ENCODE measurements at places on chromosomes 5 and 9. TPM values are rescaled to one million over a fixed set of nuclear protein-coding genes. Genes with fewer than 3 reads are reported as not detected.

GRCh38 chr5:79053321-79053720 is 16.2 kb downstream of the DMGDH start:
- no peak overlapping the region for H3K4me3 ChIP-seq
- H3K36me3 ChIP-seq: no peaks in the 10 kb centered on the region
- DNase-seq: no peak
- no peaks in the 10 kb centered on the region for H3K27me3 ChIP-seq

DNA sequence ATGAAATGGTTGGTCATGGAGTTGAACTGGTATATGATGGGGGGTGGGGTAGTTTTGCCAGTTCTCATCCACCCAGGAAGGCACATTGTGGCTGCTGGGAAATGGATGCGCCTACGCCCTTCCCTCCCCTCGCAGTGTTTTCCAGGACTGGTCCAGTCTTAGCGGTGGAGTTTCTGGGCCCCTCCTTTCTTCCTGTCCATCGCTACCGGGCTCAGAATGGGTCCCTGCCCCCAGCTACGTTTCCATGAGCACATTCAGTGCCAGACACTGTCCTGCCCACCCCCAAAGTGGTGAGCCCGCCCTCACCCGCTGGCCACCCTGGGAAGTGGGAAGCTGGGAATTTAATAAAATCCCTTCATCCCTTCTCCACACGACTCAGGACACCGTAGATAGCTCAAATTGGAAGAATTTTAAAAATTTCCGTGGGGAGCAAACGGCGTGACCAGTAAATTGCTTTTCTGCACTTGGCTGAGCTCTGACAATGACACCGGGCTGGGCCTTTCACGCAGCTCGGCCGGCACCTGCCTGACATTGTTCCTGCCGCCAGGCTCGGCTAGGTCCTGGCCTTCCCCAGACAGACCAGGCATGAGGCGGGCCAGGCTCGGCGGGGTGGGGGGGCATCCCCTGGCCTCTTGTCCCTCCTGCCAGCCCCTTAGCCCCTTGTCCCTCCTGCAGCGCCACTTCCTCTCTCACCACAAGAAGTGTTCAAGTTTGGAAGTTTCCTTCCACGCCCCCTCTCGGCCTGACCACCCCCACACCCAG is 3.6 kb downstream of the FGF18 start:
- H3K4me1 ChIP-seq: peaks cover 22% of the 10 kb centered on the region
- H3K27ac ChIP-seq: no peak overlapping the region
- H3K27me3 ChIP-seq: peaks cover 12% of the 10 kb centered on the region
- H3K4me3 ChIP-seq: no peak overlapping the region
- DNase-seq: no peak

GRCh38 chr5:169745441-169746146 is 108.5 kb downstream of the DOCK2 start:
- no peaks in the 10 kb centered on the region for H3K27me3 ChIP-seq
- DNase-seq: no peak
- no peak overlapping the region for H3K27ac ChIP-seq
- H3K36me3 ChIP-seq: peaks cover 16% of the 10 kb centered on the region
- no peaks in the 10 kb centered on the region for H3K4me1 ChIP-seq

GRCh38 chr5:27011274-27011673 is 27.1 kb downstream of the CDH9 start:
- no peaks in the 10 kb centered on the region for H3K36me3 ChIP-seq
- no peak overlapping the region for H3K27ac ChIP-seq
- DNase-seq: no peak
- H3K4me1 ChIP-seq: no peaks in the 10 kb centered on the region

DNA sequence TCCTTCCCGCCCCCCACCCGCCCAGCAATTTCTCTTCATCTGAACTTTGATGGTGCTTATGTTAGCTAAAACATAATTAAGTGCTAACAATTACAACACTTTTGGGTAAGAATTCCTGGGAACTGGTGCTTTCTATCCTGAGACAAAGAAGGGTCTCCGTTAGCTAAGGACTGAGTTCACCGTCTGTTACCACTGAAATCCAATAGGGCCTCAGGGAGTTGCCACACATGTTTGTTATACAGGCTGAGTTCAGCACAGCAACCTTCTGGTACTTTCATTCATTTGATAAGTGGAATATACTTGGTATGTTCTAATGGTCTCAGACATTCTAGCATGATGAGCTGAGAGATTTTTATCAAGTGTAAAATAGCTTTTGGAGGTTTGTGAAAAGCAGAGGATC is 437.9 kb downstream of the EFNA5 start:
- no peak overlapping the region for H3K27ac ChIP-seq
- no peaks in the 10 kb centered on the region for H3K36me3 ChIP-seq
- DNase-seq: no peak
- no peak overlapping the region for H3K4me3 ChIP-seq
- no peaks in the 10 kb centered on the region for H3K27me3 ChIP-seq

- no peaks in the 10 kb centered on the region for H3K36me3 ChIP-seq
- H3K27ac ChIP-seq: no peak overlapping the region
- H3K4me3 ChIP-seq: no peak overlapping the region
- peaks cover 7% of the 10 kb centered on the region for H3K27me3 ChIP-seq
- DNase-seq: no peak
These were observed 25.7 kb upstream of the IL9 start for GRCh38 chr5:135921388-135921787.

DNA sequence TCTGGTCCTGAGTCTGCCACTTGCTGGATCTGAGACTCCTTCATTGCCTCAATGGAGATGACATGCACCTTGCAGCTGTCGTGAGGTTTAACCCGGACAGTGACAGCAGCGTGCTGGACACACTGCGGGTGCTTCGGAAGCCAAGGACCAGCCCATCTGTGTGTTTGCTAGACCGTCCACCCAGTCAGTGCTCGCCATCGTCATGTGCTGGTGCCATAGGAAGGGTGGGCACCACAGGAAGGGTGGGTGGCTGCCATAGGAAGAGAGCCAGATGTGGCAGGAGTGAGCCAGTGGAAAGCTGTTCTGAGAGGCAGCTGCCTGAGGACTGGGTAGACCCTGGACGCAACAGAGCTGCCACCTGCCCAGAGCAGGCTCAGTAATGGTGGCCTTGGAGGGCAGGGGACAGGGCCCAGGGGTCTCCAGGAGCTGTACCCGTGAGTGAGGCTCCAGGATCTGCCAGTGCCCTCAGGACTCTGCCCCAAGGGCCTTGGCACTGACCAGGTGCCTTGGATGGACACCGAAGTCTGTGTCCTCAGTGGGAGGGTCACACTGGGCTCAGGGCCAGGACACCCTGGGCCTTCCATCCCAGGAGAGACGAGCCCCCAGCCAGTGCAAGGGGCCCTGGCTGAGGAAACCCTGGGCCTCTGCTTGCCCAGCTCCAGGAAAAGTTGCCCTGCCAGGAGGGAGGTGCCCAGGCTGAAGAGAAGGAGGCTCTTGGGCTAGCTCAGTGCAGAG is 21.8 kb downstream of the FLT4 start:
- no peaks in the 10 kb centered on the region for H3K27me3 ChIP-seq
- no peak for DNase-seq
- no peak overlapping the region for H3K4me3 ChIP-seq
- H3K27ac ChIP-seq: no peak overlapping the region
- no peaks in the 10 kb centered on the region for H3K36me3 ChIP-seq
- H3K4me1 ChIP-seq: no peaks in the 10 kb centered on the region

- no peak for DNase-seq
- no peak overlapping the region for H3K27ac ChIP-seq
- no peaks in the 10 kb centered on the region for H3K36me3 ChIP-seq
- H3K4me1 ChIP-seq: peaks cover 21% of the 10 kb centered on the region
- H3K4me3 ChIP-seq: peak overlapping the region; percentile 67
These were observed 9.3 kb upstream of the NEUROG1 start for GRCh38 chr5:135545099-135545498.

DNA sequence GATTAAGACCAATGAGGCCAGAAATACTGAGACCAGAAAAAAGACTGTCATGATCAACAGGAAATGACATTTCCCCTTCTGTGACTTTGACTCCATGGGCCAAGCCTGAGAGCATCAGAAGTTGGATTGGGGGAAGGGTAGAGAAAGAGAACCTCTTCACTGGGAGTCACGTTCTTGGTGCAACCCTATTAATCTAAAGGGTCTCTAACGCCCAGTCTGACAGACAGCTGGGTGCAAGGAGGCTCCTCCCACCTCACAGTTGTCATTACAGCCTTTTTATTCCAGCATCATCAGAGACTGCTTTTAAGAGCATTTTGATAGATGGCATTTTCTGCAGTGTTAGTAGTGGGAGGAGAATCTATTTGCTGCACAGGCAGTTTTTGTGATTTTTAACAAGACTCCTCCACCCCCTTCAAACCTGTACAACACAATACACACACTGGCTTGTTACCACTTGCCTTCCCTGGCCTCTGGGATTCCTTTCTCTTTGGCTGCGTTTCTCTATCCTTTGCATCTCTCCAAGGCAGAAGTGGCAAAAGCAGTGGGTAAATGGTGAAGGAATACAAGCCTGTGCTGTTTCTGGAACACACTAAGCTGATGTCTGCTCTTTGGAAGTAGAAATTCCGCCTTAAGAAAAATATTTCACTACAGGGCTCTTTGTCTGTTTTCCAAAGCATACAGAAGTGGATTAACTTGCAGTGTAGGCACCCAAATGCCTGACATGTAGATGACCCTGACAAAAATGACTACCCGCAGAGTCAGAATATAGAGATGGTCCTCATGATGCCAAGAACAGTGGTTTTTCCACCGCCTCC is 310.4 kb upstream of the ZNF608 start:
- no peak overlapping the region for H3K27ac ChIP-seq
- H3K27me3 ChIP-seq: no peaks in the 10 kb centered on the region
- no peaks in the 10 kb centered on the region for H3K36me3 ChIP-seq
- no peak overlapping the region for H3K4me3 ChIP-seq
- H3K4me1 ChIP-seq: peaks cover 7% of the 10 kb centered on the region

- H3K27me3 ChIP-seq: no peaks in the 10 kb centered on the region
- no peaks in the 10 kb centered on the region for H3K4me1 ChIP-seq
- no peak overlapping the region for H3K27ac ChIP-seq
- H3K36me3 ChIP-seq: no peaks in the 10 kb centered on the region
These were observed 444.3 kb downstream of the ENC1 start for GRCh38 chr5:74196233-74196632.

- H3K27ac ChIP-seq: no peak overlapping the region
- no peaks in the 10 kb centered on the region for H3K27me3 ChIP-seq
- no peak overlapping the region for H3K4me3 ChIP-seq
- no peaks in the 10 kb centered on the region for H3K4me1 ChIP-seq
These were observed 8.3 kb downstream of the CDK5RAP2 start for GRCh38 chr9:120571443-120572257.

DNA sequence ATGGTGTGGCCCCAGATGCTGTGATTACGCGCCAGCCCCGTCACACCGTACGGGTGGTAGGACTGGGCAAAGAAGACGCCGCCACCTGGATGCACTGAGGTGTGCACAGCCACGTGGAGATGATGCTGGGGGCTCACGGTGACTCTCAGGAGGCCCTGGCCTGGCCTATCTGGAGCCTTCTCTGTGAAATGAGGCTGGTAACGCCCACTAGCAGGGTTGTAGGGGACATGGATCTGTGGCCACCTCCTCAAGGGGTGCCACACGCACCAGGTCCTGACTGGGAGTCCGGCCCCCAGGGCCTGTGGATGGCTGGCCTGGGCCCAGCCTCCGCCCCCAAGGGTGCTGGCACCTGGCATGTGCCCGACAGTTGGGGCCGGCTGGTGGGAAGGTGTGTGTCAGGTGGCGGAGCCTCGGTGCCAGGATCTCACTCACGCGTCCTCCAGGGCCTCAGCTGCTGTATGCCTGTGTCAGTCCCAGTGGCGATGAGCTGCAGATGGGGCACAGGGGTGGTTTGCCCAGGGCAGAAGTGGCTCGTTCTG is 32.4 kb downstream of the NEK6 start:
- no peak overlapping the region for H3K4me3 ChIP-seq
- H3K27me3 ChIP-seq: no peaks in the 10 kb centered on the region
- DNase-seq: peak; percentile 91
- peak overlapping the region; percentile 55 for H3K27ac ChIP-seq
- peaks cover 29% of the 10 kb centered on the region for H3K36me3 ChIP-seq

- H3K4me3 ChIP-seq: no peak overlapping the region
- H3K27ac ChIP-seq: no peak overlapping the region
- no peak for DNase-seq
- no peaks in the 10 kb centered on the region for H3K36me3 ChIP-seq
- H3K27me3 ChIP-seq: no peaks in the 10 kb centered on the region
These were observed 708.6 kb upstream of the ZNF608 start for GRCh38 chr5:125455041-125455440.

GRCh38 chr5:134143431-134143830 is 28.9 kb downstream of the TCF7 start:
- H3K36me3 ChIP-seq: peaks cover 63% of the 10 kb centered on the region
- DNase-seq: no peak
- no peaks in the 10 kb centered on the region for H3K27me3 ChIP-seq
- H3K4me3 ChIP-seq: no peak overlapping the region

DNA sequence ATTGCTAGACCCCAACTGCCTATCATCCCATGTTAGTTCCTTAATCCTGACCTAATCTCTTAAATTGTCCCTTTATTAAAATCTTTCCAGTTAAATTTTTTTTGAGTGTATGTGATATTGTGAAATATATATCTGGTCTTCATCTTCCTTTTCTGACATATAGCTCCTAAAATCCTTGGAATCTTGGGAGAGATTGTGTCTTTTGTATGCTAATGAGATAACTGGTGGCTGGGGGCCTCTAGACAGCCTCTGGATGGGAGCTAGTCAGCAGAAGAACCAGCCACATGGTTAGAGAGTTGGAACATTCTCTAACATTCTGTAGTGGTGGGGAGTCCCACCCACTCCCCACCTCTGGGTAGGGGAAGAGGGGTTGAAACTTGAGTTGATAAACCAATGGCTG is 3.7 kb upstream of the CCL19 start:
- no peak overlapping the region for H3K4me3 ChIP-seq
- H3K27ac ChIP-seq: no peak overlapping the region
- no peaks in the 10 kb centered on the region for H3K36me3 ChIP-seq

DNA sequence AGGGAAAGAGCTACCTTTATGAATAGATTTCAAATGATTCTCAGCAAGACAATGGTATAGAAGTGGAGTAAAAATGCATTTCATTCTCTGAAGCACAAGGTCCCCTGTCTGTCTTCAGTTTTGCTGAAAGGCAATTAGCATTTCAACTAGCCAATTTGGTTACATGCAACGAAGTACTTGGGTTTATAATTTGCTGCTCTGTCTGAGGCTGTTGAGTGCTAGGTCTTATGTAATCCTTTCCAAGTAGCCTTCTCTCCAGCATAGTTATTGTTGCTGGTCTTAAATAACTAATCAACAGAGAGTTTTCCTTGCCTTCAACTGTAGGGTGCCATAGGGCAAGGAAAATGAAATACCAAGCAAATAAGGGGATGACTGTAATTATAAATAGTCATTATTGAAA is 4.5 kb downstream of the ADGRV1 start:
- peaks cover 51% of the 10 kb centered on the region for H3K27me3 ChIP-seq
- DNase-seq: no peak
- H3K4me3 ChIP-seq: no peak overlapping the region
- H3K4me1 ChIP-seq: peaks cover 11% of the 10 kb centered on the region
- no peaks in the 10 kb centered on the region for H3K36me3 ChIP-seq

GRCh38 chr5:126369995-126370731 is 53.0 kb upstream of the GRAMD2B start:
- H3K36me3 ChIP-seq: no peaks in the 10 kb centered on the region
- H3K27ac ChIP-seq: no peak overlapping the region
- no peak for DNase-seq
- peaks cover 3% of the 10 kb centered on the region for H3K27me3 ChIP-seq
- H3K4me1 ChIP-seq: no peaks in the 10 kb centered on the region

- H3K27ac ChIP-seq: no peak overlapping the region
- no peaks in the 10 kb centered on the region for H3K4me1 ChIP-seq
These were observed 64.3 kb downstream of the GOLM1 start for GRCh38 chr9:86034863-86035734.

ZFP37 gene
- total RNA-seq: 3.6 TPM

KCNIP1 gene
- total RNA-seq: not detected

PIP5KL1 gene
- total RNA-seq: 1.4 TPM

FAM163B gene
- total RNA-seq: not detected

PCDHA12 gene
- not detected for total RNA-seq

TAF11L10 gene
- not detected for total RNA-seq

STC2 gene
- total RNA-seq: not detected

SLC34A3 gene
- not detected for total RNA-seq

GADD45G gene
- 5.9 TPM for total RNA-seq

NEUROG1 gene
- total RNA-seq: not detected

KCNV2 gene
- total RNA-seq: not detected

SPINK13 gene
- not detected for total RNA-seq

POU5F2 gene
- total RNA-seq: 4.6 TPM
